ENCODE measurements at places on chromosomes 13 and 19. TPM values are rescaled to one million over a fixed set of nuclear protein-coding genes. Genes with fewer than 3 reads are reported as not detected.

DNA sequence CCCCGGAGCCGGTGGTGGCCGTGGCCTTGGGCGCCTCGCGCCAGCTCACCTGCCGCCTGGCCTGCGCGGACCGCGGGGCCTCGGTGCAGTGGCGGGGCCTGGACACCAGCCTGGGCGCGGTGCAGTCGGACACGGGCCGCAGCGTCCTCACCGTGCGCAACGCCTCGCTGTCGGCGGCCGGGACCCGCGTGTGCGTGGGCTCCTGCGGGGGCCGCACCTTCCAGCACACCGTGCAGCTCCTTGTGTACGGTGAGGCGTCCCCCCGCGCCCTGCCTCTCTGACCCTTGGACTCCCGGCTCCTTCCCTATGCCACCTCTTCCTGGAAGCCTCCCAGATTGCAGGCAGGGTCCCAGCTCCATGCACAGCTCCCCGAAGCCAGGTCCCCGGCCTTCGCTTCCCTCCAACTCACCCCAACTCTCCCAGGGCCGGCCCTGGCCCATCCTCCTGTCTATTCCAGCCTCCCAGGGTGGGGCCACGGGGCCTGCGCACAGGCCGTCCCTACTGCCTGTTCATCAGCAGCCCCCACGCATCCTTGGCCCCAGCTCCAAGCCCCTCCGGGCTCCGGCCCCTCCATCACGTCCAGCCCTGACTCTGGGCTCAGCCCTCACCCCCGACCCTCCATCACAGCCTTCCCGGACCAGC is 1.7 kb downstream of the MADCAM1 start:
- peaks cover 30% of the 10 kb centered on the region for H3K27me3 ChIP-seq
- DNase-seq, result no peak
- no peak overlapping the region for H3K27ac ChIP-seq
- H3K4me3 ChIP-seq, result no peak overlapping the region
- H3K4me1 ChIP-seq, result peaks cover 6% of the 10 kb centered on the region
- H3K36me3 ChIP-seq, result no peaks in the 10 kb centered on the region

DNA sequence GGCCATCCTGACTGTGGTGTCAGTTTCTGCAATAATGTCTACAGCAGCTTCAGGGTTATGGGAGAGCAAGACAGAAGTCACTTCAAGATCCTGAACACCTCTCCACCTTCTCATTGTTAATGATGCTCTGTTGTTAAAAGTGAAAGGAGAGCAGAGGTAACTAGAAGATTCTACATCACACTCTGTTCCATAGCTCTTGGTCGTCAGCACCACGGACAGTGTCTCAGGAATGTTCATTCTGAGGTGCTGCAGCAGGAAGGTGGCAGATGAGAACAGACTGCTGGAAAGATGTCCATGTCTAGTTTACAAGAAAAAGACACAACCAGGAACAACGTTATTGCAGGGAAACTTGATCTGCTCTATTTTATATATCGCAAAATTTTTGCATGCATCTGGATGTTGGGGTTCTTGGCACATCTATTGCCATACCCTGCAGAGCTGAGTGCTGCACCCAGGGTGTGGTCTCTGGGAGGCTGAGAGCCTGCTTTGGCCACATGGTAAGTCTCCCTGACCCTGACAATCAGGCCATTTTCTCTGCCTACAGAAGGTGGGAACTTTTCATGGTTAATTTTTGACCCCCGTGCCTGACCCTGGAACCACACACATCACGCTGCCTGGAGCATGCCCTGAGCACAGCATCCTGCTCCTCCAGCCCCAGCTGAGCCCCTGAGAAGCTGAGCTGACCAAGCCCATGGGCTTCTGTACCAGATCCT is 12.7 kb downstream of the CEACAM21 start:
- H3K36me3 ChIP-seq, result peaks cover 3% of the 10 kb centered on the region
- H3K27me3 ChIP-seq, result peaks cover 4% of the 10 kb centered on the region
- no peak overlapping the region for H3K4me3 ChIP-seq
- no peak overlapping the region for H3K27ac ChIP-seq
- no peaks in the 10 kb centered on the region for H3K4me1 ChIP-seq
- no peak for DNase-seq

DNA sequence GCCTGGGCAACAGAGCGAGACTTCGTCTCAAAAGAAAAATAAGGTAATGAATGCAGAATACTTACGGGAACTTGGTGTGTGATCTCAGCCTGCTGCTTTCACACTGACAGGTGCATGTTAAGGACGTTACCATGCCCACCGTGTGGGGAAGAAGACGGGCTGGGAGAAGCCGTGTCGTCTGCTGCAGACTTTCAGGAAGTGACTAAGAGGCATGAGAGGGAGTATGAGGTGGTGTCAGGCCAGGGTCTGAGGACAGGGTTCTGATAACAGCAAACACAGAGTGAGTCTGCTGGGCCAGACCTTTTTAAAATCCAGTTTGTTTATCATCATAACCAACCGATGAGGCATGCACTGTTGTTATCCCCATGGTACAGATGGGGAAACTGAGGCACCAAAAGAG is 13.6 kb upstream of the GALP start:
- no peak for DNase-seq
- no peak overlapping the region for H3K4me3 ChIP-seq
- no peak overlapping the region for H3K27ac ChIP-seq
- H3K27me3 ChIP-seq, result peaks cover 3% of the 10 kb centered on the region

DNA sequence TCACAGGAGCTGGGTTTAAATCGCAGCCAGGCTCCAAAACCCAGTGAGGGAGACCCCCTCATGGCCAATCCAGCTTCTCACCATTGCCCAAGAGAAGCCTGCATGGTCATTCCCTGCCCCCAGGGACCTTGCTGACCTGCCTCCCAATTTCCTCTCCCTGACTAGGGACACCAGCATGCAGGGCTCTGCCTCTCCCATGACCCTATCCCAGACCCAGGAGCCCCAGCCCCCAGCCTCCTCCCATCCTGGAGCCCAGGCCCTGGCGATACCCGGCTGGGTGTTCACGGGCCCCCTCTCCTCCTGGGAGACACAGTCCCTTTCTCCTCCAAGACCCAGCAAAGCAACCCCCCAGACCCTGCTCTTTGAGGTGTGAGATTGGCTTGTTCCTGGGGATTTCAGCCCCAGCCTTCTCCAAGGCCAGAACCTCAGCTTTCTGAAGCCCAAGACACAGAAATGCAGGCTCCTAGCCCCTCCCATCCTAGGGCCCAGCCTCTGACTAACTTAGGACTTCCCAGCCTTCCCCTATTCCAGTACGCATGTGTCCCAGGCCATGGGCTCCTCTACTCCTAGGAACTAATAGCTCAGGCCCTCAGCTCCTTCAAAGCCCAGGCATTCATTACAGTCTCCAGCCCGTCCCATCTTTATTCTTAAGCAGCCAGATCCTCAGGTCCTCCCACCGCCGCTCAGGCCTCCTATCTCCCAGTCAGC is 1.1 kb downstream of the GYS1 start:
- peak overlapping the region; percentile 99 for H3K4me3 ChIP-seq
- no peak for DNase-seq
- H3K27me3 ChIP-seq, result no peaks in the 10 kb centered on the region
- H3K4me1 ChIP-seq, result peaks cover 26% of the 10 kb centered on the region

DNA sequence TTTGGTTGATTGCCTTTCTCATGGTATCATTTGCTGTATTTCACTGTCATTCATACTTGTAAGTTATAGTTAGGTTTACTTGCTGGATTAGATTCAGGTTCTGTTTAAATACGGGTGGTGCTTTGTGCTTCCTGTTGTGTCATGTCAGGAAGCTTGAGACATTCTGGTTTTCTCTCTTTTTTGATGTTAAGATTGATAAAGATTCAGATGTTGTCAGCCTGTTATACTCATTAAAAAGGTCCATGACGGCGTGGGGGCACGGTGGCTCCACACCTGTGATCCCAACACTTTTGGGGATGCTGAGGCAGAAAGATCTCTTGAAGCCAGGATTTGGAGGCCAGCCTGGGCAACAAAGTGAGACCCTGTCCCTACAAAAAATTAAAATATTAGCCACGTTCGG is 45.7 kb downstream of the NAA16 start:
- H3K27me3 ChIP-seq, result no peaks in the 10 kb centered on the region
- peak overlapping the region; percentile 4 for H3K27ac ChIP-seq
- H3K4me1 ChIP-seq, result no peaks in the 10 kb centered on the region
- H3K36me3 ChIP-seq, result peaks cover 32% of the 10 kb centered on the region

GRCh38 chr19:46076031-46076880 is 35.5 kb upstream of the IGFL4 start:
- H3K4me1 ChIP-seq, result peaks cover 4% of the 10 kb centered on the region
- H3K36me3 ChIP-seq, result peaks cover 6% of the 10 kb centered on the region
- peaks cover 53% of the 10 kb centered on the region for H3K27me3 ChIP-seq
- no peak overlapping the region for H3K27ac ChIP-seq
- DNase-seq, result no peak

- peaks cover 28% of the 10 kb centered on the region for H3K4me1 ChIP-seq
- no peaks in the 10 kb centered on the region for H3K27me3 ChIP-seq
- no peaks in the 10 kb centered on the region for H3K36me3 ChIP-seq
- H3K27ac ChIP-seq, result peak overlapping the region; percentile 93
Observed at GRCh38 chr19:40284251-40284500, 969 bp downstream of the AKT2 start.

GRCh38 chr13:45781553-45782326 is 69.8 kb downstream of the SIAH3 start:
- H3K27me3 ChIP-seq, result peaks cover 8% of the 10 kb centered on the region
- no peak for DNase-seq
- peak overlapping the region; percentile 31 for H3K4me3 ChIP-seq
- H3K36me3 ChIP-seq, result no peaks in the 10 kb centered on the region
- H3K27ac ChIP-seq, result peak overlapping the region; percentile 21

DNA sequence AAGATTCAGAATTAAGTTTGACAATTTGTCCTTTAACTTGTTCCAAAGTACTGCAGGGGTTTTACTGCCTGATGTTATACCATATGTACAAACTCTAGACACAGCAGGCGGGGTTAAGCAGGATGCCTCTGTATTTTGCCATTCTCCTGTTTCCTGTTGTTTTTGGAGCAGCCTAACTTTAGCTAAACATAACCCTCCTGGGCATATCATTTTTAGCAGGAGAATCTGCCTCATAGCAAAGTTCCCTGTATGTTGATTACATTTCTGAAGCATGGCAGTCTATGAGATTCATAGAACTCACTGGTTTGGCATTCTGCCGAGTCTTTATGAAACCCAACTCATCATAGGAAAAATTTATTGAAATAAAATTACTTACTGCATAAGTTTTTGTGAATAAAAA is 5.2 kb downstream of the LHFPL6 start:
- no peak overlapping the region for H3K27ac ChIP-seq
- H3K36me3 ChIP-seq, result peaks cover 14% of the 10 kb centered on the region
- H3K27me3 ChIP-seq, result peaks cover 12% of the 10 kb centered on the region
- peak overlapping the region; percentile 54 for H3K4me3 ChIP-seq
- peaks cover 44% of the 10 kb centered on the region for H3K4me1 ChIP-seq

DNA sequence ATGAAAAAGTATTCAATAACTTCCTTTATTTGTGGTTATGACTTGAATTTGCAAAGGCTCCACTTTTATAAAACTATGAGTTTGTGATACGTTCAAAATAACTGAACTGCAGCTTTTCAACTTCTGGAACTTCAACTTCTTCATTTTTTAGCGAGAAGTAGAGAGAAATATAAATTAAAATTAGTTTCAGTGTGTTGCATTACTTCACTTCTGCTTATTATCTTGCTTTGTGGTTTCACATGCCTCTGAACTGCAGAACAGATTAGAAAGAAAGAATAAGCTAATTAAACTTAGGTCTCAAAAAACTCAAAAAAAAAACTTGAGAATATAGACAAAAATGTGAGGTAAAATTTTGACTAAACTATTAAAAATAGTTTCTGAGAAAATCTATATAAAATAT is 1073.4 kb downstream of the PCDH17 start:
- H3K4me1 ChIP-seq, result no peaks in the 10 kb centered on the region
- no peak for DNase-seq

GRCh38 chr13:61149331-61149730 is 266.3 kb downstream of the PCDH20 start:
- no peak for DNase-seq
- H3K4me3 ChIP-seq, result no peak overlapping the region

- H3K36me3 ChIP-seq, result no peaks in the 10 kb centered on the region
- DNase-seq, result no peak
- no peak overlapping the region for H3K4me3 ChIP-seq
- H3K27me3 ChIP-seq, result no peaks in the 10 kb centered on the region
Observed at GRCh38 chr13:40478775-40479174, 187.7 kb downstream of the FOXO1 start.

DNA sequence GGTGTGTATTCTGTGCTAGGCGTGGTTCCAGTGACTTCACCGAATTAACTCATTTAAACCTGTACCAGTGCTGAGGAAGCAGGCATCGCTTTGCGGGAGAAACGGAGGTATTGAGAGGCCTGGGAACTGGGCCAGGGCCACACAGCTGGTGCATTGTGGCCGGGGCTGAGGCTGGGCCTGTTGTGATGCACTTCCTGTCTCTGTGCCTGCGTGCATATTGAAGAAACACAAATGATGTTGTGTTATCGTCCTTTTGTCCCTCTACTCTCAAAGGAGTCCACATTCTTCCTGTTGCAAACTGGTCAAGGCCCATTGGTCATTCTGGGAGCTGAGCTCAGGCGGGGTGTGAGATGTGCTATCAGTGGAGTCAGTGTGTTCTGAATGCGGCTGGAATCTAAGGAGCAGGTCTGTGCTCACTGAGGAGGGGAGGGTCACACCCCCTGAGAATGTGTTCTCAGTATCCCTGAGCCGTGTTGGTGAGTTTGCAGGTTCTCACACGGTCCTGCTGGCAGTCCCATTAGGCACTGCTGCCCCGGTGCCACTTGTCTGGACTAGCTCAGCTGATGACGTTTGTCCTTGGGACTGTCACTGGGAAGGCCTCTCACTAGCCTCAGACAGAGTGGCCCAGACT is 62.1 kb downstream of the ARHGEF7 start:
- peaks cover 31% of the 10 kb centered on the region for H3K4me1 ChIP-seq
- H3K36me3 ChIP-seq, result peaks cover 23% of the 10 kb centered on the region
- H3K27me3 ChIP-seq, result no peaks in the 10 kb centered on the region
- no peak overlapping the region for H3K4me3 ChIP-seq

- H3K36me3 ChIP-seq, result no peaks in the 10 kb centered on the region
- H3K4me1 ChIP-seq, result no peaks in the 10 kb centered on the region
- DNase-seq, result no peak
- H3K27ac ChIP-seq, result no peak overlapping the region
- H3K4me3 ChIP-seq, result no peak overlapping the region
Observed at GRCh38 chr13:43544631-43545030, 242.1 kb downstream of the ENOX1 start.

DNA sequence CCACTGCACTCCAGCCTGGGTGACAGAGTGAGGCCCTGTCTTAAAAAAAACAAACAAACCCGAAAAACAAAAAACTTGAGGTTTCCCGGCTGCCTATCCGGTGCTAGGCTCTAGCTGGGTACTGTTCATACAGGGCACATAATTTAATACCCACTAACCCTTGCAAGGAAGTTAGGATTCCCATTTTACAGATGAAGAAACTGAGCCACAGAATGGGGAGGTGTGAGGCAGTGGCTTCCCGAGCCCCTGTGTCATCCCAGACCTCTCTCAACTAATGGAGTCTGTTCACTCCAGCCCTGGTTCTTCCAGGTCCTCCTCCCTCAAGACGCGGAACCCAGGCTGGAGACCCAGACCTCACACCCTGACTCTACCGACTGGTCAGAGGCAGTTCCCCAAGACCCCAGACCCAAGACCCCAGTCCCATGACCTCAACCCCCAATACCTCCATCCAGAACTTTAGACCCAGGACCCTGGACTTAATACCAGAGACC is 576 bp downstream of the APBA3 start:
- no peak for DNase-seq
- peak overlapping the region; percentile 99 for H3K27ac ChIP-seq
- H3K36me3 ChIP-seq, result peaks cover 5% of the 10 kb centered on the region
- no peaks in the 10 kb centered on the region for H3K27me3 ChIP-seq
- H3K4me3 ChIP-seq, result peak overlapping the region; percentile 98

Gene PGLYRP2
- not detected for total RNA-seq
